Activated CD4-positive, alpha-beta memory T cell treated with anti-CD3 and anti-CD28 coated beads, Interleukin-2, amount 10 ng/mL, durations not matched to agents 7 days and 5 days (primary cell): ENCODE measurements at places on chromosomes 12 and 14.
A peak's percentile ranks its signal among the peaks of the same experiment; 100 is the strongest.

DNA sequence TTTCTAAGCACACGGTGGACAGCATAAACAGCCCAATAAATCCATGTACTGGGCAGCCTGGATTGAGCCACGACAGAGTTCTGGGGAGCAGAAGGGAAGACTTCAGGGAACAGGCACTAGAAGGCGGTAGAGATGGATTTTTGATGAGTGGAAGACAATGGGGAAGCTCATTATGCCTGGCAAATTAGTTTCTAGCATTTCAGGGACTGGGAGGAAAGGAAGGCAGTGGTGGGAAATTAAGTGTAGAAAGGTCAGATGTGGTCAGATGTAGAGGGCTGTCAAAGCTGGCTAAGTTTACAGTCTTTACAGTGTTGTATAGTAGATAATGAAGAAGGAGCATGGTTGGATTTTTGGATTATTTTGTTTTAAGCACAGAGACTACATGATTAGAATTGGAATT lies 9.2 kb downstream of the EGLN3 start:
- H3K27ac ChIP-seq = no peak overlapping the region
- DNase-seq = no peak
- H3K4me1 ChIP-seq = peaks cover 2% of the 10 kb centered on the region
- no peak overlapping the region for H3K4me3 ChIP-seq

- DNase-seq = peak; percentile 48
- H3K4me1 ChIP-seq = peaks cover 29% of the 10 kb centered on the region
- H3K4me3 ChIP-seq = peak overlapping the region; percentile 75
- no peak overlapping the region for H3K27ac ChIP-seq
- peaks cover 21% of the 10 kb centered on the region for H3K27me3 ChIP-seq
Observed at GRCh38 chr12:44876544-44877410, 662 bp upstream of the NELL2 start.

GRCh38 chr14:51084962-51085361 lies 9.9 kb downstream of the TRIM9 start:
- no peak overlapping the region for H3K4me3 ChIP-seq
- no peaks in the 10 kb centered on the region for H3K36me3 ChIP-seq
- peaks cover 4% of the 10 kb centered on the region for H3K27me3 ChIP-seq
- no peak for DNase-seq

DNA sequence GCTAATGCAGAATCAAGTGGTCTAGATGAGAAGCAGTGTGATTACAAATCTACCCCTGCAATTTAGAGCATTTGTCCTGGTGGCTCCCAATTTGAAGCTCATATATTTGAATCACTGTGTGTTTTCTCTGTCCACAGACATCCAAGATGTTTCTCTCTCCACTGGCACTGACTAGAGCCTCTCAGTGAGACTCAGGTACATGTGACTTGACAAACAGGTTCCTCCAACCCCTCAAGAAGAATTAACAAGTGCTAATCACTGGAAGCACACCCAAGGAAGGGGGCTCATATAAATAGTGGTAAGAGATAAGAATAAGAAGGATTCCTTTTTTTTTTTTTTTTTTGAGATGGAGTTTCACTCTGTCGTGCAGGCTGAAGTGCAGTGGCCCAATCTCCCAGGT lies 20.5 kb downstream of the OR10G2 start:
- peaks cover 6% of the 10 kb centered on the region for H3K27me3 ChIP-seq
- no peak overlapping the region for H3K27ac ChIP-seq
- no peak for DNase-seq

- no peaks in the 10 kb centered on the region for H3K4me1 ChIP-seq
- no peak for DNase-seq
- no peak overlapping the region for H3K4me3 ChIP-seq
- no peaks in the 10 kb centered on the region for H3K36me3 ChIP-seq
Observed at GRCh38 chr12:88865537-88865936, 285.3 kb upstream of the KITLG start.

GRCh38 chr12:28489246-28489645 lies 299.0 kb downstream of the CCDC91 start:
- no peaks in the 10 kb centered on the region for H3K27me3 ChIP-seq
- no peak overlapping the region for H3K4me3 ChIP-seq
- no peaks in the 10 kb centered on the region for H3K36me3 ChIP-seq
- DNase-seq = no peak

- no peak overlapping the region for H3K27ac ChIP-seq
- H3K4me3 ChIP-seq = no peak overlapping the region
- no peak for DNase-seq
Observed at GRCh38 chr12:98653866-98654493, 8.9 kb downstream of the APAF1 start.
